ENCODE measurements at places on chromosomes 5 and 9.

- DNase-seq = no peak
Observed at GRCh38 chr9:134662143-134662876, 20.7 kb downstream of the COL5A1 start.

DNA sequence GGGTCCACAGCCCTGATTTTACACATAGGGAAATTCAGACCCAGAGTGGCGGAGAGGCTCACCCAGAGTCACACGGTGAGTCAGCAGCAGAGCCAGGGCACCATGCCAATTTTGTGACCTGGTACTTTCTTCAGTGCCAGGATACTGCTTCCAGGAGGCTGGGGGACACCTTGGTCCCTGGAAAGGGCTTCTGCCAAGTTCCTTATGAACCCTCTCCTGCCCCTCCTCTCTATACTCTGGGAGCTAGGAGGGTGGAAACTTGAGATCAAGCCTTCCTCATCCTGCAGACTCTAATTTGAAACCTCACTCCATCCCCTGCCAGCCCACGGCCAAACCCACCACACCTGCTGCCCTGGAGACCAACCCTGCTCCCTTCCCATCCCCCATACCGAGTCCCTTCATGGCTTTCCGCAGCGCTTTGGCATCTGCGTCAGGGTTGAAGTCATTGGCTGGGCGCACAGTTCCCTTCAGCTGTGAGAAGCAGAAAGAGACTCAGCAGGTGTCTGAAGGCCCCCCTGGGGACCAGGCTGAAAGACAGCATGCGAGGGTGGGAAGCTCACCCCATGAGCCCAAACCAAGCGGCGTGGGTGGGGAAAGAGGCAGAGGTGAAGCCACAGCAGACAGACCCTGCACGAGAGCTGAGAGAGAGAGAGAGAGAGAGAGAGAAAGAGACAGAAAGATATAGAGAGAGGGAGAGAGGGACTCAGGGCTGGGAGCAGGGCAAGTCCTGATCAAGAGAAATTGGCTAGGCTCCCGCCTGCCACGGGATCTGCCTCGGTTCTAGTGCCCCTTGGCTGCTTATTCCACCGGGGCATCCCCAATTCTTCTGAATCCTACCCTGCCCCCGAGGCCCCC lies 33.5 kb downstream of the ANXA6 start:
- DNase-seq = peak; percentile 70

GRCh38 chr9:14313378-14313940 lies 482 bp downstream of the NFIB start:
- no peak for DNase-seq

DNA sequence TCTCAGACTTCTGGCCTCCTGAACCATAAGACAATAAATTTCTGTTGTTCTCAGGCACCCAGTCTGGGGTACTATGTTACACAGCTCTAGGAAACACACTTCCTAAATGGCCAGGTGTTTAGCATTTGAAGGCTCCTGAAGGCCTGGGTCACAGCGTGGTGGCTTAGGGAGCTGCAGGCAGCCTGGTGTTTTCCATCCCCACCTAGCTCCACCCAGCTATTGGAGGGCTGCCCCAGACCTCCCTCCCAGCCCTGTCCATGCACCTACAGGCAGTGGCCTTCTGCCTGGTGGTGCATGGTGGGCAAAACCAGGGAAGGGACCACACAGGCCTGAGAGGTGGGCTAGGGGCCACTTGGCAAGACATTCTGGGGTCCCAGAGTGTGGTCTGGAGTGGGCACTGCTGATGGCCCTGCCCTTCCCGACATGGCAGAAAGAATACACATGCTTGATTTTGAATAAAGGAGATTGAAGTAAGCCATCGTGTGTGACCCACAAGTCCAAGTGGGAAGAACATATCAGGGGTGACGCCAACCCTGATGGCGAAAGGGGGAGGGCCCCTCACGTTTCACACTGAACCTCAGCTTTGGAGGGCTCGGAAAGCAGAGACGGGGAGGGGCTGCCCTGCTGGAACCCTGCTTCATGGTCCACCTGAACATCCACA lies 1.3 kb upstream of the SUSD3 start:
- DNase-seq = no peak

DNA sequence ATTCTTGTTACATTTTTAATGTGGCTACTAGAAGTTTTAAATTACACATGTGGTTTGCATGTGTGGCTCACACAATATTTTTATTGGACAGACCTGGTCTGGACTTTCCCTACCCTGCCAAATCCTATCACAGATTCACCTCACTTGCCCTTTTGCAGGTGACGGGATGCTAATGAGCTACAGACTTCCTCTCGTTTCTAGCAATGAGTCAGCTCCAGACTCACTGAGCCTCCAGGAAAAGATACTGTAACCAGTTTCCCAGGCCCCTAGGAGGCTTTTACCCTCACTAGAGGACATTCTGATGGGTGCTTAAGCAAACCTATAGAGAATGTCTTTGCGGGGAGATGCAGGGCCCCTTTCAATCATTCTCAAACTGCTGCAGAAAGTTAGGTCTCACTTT lies 135.4 kb downstream of the WDR41 start:
- DNase-seq = peak; percentile 18

DNA sequence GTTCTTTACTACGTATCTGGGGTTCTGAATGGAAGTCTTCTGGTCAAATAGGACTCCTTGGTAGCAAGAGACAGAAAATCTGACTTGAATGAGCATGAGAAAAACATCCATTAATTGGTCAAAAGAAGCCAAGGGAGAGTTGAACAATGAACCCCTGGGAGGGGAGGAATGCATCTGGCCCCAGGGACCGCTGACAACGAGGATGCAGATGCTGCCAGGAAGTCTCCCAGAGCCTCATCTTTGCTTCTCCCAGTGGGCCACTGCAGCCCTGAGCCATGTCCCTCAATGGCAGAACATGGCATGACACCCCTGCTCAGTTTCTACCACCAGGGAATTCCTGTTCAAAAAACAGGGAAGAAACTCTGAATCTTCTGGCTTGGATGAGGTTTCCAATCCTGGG lies 50.5 kb upstream of the ICE1 start:
- no peak for DNase-seq

DNA sequence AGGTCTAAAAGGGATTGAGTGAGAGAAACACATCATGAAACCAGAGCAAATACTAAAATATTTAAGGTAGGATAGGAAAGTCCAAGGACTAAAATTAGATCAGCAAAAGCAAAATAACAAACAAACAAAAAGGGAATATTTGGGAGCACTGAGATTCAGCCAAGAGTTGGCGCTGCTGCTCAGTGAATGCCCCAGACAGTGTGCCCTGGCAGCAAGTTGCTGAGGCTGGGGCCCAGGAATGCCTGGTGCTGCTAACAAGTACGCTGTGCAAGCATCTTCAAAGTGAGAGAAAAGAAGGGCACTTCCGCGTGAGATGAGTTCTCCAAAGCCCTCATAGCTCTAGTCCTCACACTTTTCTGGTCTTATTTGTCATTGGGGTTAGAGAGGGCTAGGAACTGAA lies 603.3 kb downstream of the EFNA5 start:
- no peak for DNase-seq

- DNase-seq = no peak
Observed at GRCh38 chr9:117644932-117645636, 59.1 kb upstream of the TLR4 start.

- no peak for DNase-seq
Observed at GRCh38 chr5:37754976-37755375, 84.9 kb downstream of the GDNF start.

GRCh38 chr9:14080959-14081542 lies 232.9 kb downstream of the NFIB start:
- DNase-seq = no peak

GRCh38 chr5:53260446-53260845 lies 150.9 kb upstream of the MOCS2 start:
- no peak for DNase-seq

DNA sequence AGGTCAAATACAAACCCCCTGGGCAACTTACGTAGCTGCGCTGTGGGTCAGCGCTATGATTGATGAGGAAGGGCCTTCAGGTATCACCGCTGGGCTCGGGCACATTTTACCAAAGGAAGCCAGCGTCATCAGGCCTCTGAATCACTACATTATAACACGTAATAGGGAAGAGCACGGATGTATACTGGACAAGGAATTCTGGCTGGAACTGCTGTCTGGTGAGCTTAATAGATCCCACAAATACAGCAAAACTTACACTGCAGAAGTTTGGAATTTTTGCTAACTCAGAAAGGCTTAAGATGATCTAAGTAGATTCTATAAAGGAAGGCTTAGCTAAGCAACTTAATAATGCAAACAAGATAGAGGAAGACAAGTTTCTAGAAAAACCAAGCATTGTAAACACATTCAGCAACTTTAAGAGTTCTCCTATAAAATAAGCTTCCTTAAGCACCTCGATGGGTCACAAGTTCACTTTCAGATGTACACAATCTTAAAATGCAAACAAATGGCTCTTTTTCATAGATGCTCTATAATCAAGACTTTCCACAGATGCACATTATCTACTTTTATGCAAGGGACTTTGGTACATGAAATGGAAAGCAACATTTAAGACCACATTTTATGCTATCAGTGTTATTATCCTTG lies 360.1 kb upstream of the PANK3 start:
- no peak for DNase-seq

DNA sequence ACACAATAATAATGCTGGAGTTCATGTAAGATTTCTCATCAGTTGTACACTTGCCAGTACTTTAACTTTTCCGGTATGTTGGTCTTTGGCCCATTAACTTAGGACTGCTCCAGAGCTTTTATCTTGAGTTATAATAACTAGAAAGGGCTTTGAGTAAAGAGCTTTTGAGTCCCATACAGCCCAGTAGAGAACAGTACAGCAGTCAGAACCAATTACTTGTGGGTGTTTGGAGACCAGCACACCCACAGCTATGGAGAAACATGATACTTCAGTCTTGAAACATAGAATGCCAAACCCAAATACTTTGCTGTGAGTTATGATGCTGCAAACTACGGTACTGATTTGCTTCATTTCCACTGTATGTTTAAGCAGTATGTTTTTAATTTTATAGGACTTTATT lies 374.3 kb downstream of the CCDC171 start:
- DNase-seq = no peak

- no peak for DNase-seq
Observed at GRCh38 chr5:68431601-68432337, 216.2 kb downstream of the PIK3R1 start.

DNA sequence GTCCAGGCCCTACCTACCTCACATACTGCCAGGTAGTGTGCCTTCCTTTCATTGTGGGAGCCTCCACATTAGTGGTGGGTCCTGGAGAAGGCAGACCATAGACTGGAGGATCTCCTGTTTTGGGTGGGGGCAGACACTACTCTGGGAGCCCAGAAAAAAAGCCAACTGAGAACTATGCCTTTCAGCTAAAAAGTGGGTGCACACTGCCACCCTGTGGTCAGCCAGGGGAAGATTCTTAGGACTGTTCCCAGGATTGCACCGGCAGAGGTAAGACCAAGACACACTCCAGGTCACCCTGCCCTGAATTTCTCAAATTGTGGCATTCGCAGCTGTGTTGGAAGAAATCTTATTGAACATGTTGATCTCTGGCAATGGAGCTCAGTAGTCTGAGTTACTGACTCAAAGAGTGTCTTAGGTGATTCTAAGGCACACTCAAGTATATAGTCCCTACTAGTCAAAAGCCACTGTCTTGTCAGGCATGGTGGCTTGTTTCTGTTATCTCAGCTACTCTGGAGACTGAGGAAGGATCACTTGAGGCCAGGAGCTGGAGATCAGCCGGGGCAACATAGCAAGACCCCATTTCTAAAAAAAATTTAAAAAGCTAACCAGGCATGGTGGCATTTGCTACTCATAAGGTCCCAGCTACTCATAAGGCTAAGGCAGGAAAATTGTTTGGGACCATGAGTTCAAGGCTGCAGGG lies 3.6 kb downstream of the SIGMAR1 start:
- peak; percentile 76 for DNase-seq

DNA sequence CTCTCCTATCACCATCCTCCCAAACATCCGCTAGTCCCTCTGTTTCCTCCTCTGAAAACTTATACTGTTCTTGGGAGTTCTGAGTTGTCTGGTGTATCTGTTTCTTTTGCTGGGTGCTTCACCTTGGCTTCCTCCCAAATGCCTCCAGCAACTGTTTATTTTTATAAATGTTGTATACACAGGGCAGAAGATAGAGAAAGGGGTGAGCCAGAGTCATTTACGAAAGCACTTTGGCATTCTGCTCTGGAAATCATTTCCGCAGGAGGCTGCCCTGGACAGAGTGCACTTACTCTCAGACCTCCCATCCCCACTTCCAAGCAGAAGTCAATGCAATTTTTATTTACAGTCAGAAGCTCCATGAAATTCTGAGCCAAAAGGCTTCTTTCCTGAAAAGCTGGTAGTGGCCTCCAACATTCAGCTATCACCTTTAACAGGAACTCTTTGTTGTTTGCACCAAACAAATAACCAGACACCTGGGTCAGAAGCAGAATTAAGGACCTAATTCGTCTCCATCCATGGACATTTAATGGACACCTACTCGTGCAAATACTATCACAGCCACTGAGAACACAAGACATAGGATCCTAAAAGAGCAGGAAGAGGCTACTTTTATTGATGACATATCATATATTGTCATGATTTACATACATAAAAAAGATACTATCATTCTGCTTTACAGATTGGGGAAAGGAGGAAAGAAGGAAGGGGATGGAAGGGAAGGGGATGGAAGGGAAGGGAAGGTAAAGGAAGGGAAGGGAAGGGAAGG lies 229.5 kb upstream of the PAPPA start:
- DNase-seq = no peak

- no peak for DNase-seq
Observed at GRCh38 chr9:133595910-133596309, 13.3 kb downstream of the FAM163B start.

DNA sequence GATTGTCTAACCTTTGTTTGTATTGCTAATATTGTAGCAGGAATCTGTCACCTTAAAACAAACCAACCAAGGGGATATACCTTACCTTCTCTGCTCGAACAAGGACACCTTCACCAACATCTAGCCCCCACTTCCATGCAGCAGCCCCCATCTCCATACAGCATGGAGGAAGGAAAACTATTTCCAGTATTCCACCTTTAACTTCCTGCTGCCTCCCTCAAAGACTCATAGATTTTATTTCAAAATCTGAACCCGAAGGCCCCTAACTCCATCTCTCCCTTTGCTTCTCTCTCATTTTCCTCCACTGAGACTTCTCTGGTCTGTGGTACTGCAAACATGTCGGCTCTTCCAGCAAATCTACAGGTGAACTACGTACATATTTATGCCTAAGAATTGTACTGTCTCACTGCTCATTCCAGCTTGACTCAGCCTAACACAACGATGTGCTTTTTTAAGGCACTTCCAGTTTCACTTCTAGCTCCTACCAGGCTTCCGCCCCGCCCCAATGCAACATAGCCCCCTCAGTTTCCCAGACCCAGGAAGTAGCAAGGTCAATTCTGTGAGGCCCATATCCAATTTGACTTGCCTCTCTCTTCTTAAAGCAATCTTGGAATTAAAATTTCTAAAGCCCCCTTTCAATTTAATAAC lies 70.7 kb upstream of the RNF38 start:
- peak; percentile 64 for DNase-seq

DNA sequence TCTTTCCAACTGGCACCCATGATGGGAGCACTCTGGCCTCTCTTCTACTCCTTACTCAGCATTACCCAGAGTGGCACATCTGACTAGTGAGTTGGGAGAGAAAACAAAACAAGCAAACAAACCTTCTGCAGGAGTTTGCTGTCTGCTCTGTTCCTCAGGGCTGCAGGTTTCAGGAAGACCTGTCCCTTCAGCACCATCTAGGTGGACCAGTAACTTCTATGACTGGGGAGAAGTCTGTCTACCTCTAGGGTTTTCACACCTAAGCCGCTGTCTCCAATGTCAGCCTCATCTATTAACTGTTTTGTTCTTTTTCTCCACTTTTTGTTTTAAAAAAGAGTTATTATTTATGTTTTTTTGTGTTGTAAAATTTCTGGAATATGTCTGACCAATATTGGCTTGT lies 58.7 kb downstream of the RAB3C start:
- no peak for DNase-seq
